ENCODE measurements at places on chromosomes 2 and 18. TPM values are rescaled to one million over a fixed set of nuclear protein-coding genes. Genes with fewer than 3 reads are reported as not detected.

- DNase-seq, result peak; percentile 31
Observed at GRCh38 chr2:71190656-71191569, 36.0 kb downstream of the PAIP2B start.

GRCh38 chr2:128452024-128452411 is 133.3 kb upstream of the HS6ST1 start:
- DNase-seq, result no peak

The DPYSL5 gene
- 1.2 TPM for total RNA-seq

The TRIM43 gene
- total RNA-seq, result not detected

DNA sequence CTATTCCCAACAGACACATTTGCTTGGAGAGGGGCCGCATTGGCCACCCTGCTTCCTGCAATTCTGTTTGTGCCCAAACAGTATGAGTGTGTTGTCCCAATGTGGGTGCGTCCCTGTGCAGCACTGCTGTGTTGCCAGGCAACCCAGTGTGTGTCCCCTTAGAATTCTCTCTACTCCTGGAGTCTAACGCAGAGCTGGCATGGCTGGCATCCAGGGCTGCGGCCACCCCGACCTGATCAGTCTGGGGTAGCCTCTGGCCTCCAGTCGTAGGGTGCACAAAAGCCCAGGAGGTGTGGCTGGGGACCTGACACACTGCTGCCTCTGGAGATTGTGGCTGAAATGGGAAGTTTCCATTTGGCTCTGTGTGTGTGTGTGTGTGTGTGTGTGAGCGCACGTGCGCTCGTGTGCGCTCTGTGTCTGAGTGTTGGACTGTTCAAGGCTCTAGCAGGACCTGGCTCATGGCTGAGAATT is 48.0 kb downstream of the TEX44 start:
- no peak for DNase-seq

- no peak for DNase-seq
Observed at GRCh38 chr2:33131749-33132148, 185.0 kb downstream of the LTBP1 start.

DNA sequence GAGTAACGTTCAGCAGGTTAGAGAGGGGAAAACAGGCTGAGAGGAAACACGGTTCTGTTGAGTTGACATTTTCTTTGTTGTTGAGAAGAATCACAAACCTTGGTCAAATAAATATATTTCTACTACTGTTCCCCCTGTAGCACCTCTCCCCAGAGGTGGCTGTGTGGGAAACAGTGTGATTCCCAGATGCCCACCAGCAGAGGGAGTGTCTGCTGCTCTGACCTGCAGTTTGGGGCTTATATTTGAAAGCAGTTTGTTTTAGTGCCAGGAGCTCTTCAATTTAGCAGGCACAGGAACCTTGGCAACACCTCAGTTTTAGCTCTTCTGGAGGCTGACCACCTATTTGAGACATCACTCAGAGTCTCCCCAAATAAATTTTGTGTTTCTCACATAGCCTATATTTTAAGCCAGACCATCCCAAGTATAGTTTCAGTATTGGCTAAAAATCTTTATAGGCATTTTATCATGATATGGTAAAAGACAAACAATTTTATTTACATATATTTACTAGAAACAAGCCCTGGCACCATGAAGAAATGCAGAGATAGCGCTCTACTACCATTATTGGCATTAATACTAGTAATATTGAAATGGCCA is 75.7 kb downstream of the PIK3C3 start:
- DNase-seq, result peak; percentile 17

- no peak for DNase-seq
Observed at GRCh38 chr18:62596145-62597005, 73.5 kb downstream of the ZCCHC2 start.

The GREB1 gene
- 0.38 TPM for total RNA-seq

The CBLN2 gene
- total RNA-seq, result 0.18 TPM

- DNase-seq, result no peak
Observed at GRCh38 chr18:13612196-13612997, 114.0 kb downstream of the FAM210A start.

- no peak for DNase-seq
Observed at GRCh38 chr2:36556842-36557241, 41.1 kb downstream of the FEZ2 start.

GRCh38 chr2:169979025-169979424 is 151.8 kb downstream of the UBR3 start:
- DNase-seq, result no peak

- DNase-seq, result no peak
Observed at GRCh38 chr2:28319118-28320008, 73.3 kb upstream of the FOSL2 start.

The CLEC4F gene
- not detected for total RNA-seq

DNA sequence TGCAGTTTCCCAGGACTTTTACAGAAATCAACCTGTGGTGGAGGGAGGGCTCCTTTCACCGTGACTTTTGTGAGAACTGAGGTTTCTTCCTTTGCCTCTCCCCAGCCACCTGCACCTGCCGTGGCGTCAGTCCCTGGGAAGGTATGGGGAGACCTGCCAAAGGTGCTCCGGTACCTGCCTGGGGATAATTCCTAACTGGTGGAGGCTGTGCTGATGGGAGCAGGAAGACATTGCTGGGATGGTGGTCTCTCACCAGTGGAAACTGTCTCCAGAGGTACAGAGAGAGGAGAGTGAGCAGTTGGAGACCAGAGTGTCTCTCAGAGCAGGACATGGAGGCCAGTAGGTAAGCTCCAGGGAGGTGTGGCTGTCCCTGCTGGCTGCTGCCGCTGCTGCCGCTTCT is 52.6 kb downstream of the CIB4 start:
- no peak for DNase-seq

GRCh38 chr2:71889759-71890684 is 257.6 kb downstream of the CYP26B1 start:
- DNase-seq, result no peak

GRCh38 chr2:133812826-133813617 is 244.8 kb upstream of the NCKAP5 start:
- no peak for DNase-seq

The CSRNP3 gene
- 2.4 TPM for total RNA-seq

DNA sequence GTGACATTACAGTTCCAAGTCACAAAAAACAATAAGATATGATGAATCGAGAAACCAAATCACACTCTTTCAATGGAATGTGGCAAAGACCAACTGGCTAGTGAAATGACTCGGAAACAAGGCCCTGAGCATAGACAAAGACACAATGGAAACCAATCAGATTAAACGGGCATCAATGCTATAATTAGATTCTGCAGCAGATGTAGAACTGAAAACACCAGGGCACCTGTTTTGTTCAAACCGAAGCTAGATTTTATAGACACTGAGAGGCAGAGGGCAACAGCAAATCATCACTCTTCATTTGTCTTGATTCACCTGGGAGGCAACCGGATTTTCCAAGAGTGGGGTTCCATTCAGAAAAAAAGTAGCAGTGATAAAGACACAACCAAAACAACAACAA is 92.8 kb upstream of the BARD1 start:
- DNase-seq, result no peak

All from SJCRH30 (cell line).